Renal cortex interstitium (tissue), 15 donors: ENCODE measurements at places on chromosomes 16 and 17. TPM values are rescaled to one million over a fixed set of nuclear protein-coding genes. Genes with fewer than 3 reads are reported as not detected.

The AOC3 gene
- polyA plus RNA-seq, result 6.3 TPM

The OR1F1 gene
- polyA plus RNA-seq, result not detected

The ALOX15 gene
- polyA plus RNA-seq, result 0.32 TPM

The VAT1L gene
- polyA plus RNA-seq, result 3.8 TPM

The MMP28 gene
- polyA plus RNA-seq, result 1.3 TPM

The CSNK2A2 gene
- polyA plus RNA-seq, result 77.8 TPM

The SNAI3 gene
- polyA plus RNA-seq, result 0.78 TPM

The ZSCAN10 gene
- not detected for polyA plus RNA-seq

The GP1BA gene
- polyA plus RNA-seq, result 2.2 TPM

The CRYBA1 gene
- polyA plus RNA-seq, result not detected

The SLC52A1 gene
- 0.16 TPM for polyA plus RNA-seq

The GOSR1 gene
- polyA plus RNA-seq, result 60.7 TPM

GRCh38 chr16:51271156-51271701, 120.2 kb upstream of the SALL1 start:
- DNase-seq, result no peak

GRCh38 chr17:77748436-77748835, 210.1 kb upstream of the TNRC6C start:
- DNase-seq, result no peak

DNA sequence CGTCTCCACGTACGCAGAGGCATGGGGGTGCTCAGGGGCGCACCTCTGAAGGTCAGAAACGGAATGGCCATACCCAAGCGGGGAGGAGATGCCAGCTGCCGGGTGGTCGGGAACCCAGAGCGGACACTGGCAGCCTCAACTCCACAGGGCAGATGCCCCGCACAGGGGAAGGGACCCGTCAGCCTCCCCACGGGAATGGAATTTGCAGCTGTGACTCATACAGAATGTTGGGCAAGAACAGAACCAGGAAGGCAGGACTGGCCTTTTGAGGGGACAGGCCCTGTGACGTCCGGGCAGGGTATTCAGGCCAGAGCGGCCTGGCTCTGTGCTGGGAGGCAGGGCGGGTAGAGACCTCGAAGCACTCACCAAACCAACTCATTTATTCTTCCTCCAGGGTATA, 7.5 kb downstream of the TK1 start:
- no peak for DNase-seq

DNA sequence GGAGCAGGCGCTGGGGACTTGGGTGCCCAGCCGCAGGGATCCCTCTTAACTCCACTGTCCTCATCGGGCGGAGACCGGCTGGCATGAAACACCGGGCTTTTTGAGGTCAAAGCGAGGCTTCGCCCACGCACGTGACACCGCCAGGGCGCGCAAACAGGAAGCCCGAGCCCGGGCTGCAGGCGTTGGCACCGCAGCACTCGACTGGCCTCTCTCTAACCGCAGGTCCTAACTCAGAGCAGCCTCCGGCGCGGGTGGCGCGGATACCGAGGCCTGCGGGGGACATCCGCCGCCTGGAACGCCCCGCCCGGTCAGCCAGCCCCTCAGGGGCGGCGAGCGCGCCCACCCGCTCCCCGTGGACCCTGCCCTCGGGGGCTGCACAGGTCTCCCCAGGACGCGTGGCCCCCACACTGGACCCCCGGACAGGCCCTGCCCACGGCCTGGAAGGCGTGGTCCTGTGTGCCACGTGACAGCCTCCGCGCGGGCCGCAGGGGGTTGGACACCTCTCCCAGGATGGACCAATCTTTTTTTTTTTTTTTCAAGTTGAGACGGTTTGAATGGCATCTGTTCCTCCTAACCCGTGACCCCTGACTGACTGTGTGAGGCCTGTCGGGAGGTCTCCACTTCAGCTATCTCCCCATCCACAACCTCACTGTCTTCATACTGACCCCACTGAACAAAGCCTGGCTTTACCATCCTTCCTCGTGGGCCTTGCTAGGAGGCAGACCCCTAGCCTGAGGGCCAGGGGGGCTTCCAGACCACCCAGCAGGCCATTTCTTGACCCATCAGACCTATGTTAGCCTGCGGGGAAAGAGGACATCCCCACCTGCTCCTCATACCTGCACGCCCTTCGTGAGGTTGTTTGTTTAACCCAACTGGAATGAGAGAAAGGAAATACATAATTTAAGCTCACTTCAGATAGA, 8.4 kb upstream of the SLC47A2 start:
- DNase-seq, result no peak

- DNase-seq, result no peak
Observed at GRCh38 chr16:88943741-88944140, 33.3 kb downstream of the CBFA2T3 start.

DNA sequence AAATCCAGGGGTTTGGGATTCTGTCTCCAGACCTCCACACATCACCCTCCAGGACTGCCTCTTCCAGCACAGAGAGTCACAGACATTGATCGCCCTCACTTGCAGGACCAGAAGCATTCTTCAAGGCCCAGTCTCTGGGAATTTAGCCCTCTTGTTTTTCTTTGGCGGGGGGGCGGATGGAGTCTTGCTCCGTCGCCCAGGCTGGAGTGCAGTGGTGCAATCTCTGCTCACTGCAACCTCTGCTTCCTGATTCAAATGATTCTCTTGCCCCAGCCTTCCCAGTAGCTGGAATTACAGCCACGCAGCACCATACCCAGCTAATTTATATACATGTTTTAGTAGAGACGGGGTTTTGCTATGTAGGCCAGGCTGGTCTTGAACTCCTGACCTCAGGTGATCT, 8.5 kb upstream of the ITGAL start:
- DNase-seq, result no peak

GRCh38 chr16:86566966-86567700, 504 bp downstream of the FOXC2 start:
- DNase-seq, result no peak

- DNase-seq, result no peak
Observed at GRCh38 chr16:27048316-27048715, 18.4 kb upstream of the C16orf82 start.

DNA sequence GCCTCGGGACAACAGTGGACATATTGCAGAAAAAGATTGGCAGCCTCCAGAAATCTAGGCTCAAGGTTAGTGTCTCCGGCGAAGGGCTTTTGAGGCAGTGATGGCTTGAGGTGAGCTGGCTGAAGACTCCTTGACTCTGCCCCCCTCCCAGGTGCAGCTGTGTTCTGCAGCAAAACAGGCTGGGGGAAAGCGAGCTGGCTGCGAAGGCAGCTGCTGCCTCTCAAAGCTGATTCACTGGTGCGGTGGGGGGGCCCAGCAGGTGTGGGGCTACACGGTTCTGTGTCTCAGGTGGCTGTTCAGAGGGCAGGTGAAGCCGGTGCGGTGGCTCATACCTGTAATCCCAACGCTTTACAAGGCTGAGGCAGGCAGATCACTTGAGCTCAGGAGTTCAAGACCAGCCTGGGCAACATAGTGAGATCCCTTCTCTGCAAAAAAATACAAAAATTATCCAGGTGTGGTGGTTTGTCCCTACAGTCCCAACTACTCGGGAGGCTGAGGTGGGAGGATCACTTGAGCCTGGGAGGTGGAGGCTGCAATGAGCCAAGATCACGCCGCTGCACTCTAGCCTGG, 22.9 kb downstream of the C16orf96 start:
- DNase-seq, result no peak

- peak; percentile 89 for DNase-seq
Observed at GRCh38 chr16:3099732-3100499, 822 bp upstream of the ZSCAN10 start.

DNA sequence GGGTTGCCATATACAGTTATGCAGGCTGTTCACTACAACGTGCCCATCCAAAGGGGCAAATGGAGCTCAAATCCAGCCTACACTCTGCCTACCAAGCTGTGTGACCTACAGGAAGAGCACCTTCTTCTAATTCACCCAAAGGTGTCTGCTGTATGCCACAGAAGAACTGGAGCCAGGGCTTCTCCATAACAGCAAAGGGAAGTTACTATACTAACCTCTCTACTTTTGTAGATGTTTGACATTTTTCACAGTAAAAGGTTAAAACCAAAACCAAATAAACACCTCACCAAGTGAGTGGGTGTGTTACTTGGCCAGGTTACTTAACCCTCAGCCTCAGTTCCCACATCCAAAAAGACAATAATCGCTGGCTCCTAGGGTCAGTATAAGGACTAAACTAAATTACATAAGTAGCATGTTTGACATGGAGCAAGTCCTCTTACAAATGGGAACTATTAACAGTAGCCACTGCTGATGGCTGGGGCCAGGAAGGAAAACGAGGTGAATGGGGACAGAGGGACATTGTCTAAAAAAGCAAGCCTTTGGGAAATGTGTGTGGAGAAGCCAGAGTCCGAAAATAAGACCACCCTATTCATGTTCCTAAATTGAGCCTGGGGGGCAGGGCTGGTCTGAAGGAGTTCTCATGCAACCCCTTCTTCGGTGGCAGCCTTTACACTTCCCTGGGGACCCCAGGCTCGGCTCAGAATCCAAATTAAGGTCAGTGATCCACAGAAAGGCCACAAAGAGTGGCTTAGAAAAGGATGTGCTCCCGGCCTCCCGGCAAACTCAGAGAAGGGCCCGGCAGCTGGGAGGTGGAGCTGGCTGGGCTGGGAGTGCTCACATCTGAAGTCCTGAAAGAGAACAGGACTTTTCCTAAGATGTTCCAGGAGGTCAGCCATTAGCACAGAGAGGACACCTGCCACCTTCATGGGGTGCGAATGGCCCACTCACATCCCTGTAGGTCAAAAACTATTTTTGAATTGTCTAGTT, 13.5 kb downstream of the CUEDC1 start:
- no peak for DNase-seq

GRCh38 chr17:31673076-31673475, 186.0 kb downstream of the COPRS start:
- DNase-seq, result no peak

GRCh38 chr17:79933863-79934652, 94.8 kb upstream of the CBX4 start:
- no peak for DNase-seq

- no peak for DNase-seq
Observed at GRCh38 chr16:77555791-77556190, 121.0 kb upstream of the ADAMTS18 start.

DNA sequence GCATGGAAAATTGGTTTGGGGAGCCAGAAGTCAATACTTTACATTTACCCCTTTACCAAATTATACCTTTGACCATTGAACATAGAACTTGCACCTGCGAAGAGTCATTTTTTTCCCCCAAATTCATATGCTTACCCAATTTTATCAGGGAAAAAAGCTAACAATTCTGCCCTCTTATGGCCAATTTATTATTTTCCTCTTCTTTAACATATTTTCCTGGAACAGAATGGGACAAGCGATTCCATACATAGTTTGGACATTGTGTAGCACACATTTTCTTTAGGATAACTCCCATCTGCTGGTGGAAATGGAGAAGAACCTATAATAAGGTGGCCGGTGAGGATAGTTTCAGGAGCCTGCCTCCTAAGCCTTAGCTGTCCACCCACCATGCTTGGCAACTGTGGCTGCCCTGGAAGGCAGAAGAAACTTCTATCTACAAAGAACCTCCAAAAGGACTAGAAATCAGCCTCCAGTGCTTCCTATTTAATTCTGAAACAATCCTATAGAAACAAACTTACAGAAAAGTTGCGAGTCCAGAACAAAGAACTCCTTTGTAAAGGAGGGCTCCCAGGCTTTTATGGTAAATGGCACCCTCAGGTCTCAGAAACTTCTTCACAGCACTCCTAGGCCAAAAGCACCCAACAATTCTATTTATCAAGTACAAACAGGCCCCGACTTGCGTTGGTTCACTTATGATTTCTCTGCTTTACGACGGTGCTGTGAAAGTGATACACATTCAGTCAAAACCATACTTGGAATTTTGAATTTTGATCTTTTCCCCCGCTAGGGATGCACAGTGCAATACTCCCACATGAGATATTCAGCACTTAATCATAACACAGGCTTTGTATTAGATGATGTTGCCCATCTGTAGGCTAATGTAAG, 64.1 kb upstream of the CACNG4 start:
- DNase-seq, result no peak

- DNase-seq, result no peak
Observed at GRCh38 chr17:78598013-78598471, 20.8 kb upstream of the DNAH17 start.

DNA sequence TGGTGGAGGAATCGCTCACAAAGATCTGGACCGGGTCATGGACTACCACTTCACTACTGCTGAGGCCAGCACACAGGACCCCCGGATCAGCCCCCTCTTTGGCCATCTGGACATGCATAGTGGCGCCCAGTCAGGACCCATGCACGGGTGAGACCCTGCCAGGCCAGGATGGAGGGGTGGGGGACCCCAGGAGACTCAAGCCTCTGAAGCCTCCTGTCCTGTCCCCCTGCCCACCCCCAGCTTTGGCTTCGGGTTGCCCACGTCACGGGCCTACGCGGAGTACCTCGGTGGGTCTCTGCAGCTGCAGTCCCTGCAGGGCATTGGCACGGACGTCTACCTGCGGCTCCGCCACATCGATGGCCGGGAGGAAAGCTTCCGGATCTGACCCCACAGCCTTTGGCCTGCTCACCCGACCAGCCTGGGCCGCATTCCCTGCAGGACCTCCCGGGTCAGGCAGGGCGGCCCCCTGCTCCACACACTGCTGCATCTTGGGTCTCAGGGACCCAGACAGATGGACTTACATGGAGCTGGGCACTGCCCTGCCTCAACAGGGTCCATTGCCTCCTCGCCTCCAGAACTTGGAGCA, 3.8 kb downstream of the BCKDK start:
- DNase-seq, result no peak

GRCh38 chr17:44775136-44775837, 16.5 kb downstream of the ADAM11 start:
- DNase-seq, result peak; percentile 95

GRCh38 chr16:53922067-53922806, 218.3 kb downstream of the FTO start:
- no peak for DNase-seq

DNA sequence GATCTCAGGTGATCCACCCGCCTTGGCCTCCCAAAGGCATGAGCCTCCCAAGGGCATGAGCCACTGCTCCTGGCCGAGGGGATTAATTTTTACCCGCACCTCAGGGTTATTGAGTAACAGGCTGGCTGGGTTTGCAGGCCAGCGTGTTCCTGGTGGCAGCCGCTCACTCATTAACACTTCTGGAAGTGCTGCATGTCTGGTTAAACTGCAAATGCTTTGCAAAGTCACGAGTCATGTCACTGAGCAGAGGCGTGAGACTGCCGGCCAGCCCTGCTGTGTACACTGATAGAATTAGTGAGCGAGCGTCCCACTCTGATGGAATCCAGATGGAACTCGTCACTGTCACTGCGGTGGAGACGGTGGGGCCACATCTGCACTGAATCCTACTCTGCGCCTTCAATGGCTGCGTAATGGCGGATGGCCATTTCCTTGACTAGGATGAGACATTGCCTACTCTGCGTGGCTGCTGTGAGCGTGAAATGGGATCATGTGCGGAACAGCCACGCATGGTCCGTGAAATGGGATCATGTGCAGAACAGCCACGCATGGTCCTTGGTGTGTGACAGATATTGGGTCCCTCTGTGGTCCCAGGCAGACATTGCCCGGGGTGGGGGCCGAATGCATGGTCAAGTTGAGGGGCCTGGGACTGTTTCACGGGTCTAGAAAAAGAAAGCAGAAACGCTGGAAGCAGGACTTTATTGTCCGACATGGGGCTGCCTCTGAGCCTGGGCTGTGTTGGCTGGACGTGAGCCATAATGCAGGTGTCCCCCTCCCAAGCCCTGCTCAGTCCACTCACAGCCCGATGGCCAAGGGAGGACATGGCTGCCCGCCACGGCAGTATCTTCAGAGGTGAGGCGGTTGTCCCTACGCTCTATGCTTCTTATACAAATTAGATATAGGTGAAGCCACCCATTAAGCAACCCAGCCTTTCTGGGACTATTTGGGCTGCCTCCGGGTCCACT, 740 bp upstream of the SLC5A10 start:
- DNase-seq, result peak; percentile 33

- DNase-seq, result no peak
Observed at GRCh38 chr16:11836650-11837244, 14.6 kb downstream of the RSL1D1 start.

- no peak for DNase-seq
Observed at GRCh38 chr17:55056526-55056925, 88.0 kb downstream of the STXBP4 start.
